Right lobe of liver (tissue), 6 donors: ENCODE measurements at places on chromosomes 11 and 22. TPM values are rescaled to one million over a fixed set of nuclear protein-coding genes. Genes with fewer than 3 reads are reported as not detected.

- DNase-seq = no peak
Measured at GRCh38 chr11:2974272-2974671, 17.9 kb downstream of the NAP1L4 start.

- DNase-seq = no peak
Measured at GRCh38 chr11:58485961-58486360, 21.9 kb downstream of the OR5B21 start.

DNA sequence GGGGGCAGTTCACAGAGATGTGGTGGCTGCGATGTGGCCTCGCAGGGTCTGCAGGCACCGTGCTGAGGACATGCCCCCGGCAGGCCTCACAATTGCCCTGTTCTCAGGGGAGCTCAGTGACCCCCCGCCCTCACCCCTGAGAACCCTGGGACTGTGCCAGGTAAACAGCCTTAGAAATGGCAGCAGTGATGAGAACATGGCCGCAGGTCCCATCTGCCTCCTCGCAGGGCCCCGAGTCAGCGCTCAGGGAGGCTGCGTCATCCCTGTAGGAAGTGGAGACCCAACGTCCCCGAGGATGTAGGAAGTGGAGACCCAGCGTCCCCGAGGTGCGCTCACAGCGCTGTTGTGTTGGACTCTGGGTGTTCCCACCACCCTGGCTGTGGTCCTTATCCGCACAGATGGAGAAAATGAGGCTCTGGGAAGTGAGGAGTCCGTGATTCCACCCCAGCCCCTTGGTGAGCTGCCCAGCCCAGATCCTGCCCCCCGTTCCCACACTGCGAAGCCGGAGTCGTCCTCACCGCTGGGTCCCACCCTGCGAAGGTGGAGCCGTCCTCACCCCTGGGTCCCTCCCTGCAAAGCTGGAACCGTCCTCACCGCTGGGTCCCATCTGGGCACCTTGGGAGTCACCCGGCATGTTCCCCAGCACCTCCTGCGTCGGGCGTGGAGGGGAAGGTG is 1086.8 kb downstream of the BRD1 start:
- DNase-seq = peak; percentile 31

DNA sequence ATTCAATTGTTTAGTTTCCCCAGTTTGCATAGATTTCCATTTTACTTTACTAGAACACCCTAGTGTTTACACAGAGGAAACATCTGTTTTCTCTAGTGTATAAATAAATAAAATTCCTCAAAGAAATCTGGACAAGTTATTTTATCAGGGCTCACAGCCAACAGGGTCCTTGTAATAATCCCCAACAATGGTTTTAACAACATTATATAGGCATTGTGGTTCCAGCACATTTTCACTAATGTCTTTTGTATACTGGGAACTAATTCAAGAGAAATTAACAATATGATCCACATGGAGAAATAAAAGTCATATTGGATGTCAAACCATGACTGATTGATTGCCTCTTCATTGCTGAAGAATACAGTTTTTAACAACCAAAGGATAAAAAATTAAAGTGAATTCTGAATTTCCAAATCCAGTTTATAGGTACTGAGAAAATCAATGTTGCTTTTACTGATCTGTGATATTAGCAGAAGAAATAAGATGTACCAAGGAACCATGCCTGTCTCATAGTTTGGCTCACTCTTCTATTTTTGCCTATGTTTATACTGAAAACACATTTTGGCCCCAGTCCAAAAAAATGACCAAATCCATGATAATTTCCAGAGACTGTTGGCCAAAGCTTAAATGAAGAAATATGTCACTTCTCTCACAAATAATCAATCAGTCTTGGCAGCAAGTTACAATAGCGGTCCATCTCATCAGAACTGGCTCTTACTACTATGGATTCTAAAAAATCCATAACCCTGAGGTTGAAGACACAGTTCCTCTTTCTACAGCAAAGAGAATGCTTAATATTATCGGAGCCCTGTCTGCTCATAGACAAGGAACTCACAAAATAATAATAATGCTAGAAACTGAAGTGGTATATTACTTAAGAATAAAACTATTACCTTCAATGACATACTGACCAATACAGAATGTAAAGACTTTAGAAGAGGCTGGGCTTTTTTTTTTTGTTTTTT is 1.4 kb upstream of the MS4A13 start:
- no peak for DNase-seq

DNA sequence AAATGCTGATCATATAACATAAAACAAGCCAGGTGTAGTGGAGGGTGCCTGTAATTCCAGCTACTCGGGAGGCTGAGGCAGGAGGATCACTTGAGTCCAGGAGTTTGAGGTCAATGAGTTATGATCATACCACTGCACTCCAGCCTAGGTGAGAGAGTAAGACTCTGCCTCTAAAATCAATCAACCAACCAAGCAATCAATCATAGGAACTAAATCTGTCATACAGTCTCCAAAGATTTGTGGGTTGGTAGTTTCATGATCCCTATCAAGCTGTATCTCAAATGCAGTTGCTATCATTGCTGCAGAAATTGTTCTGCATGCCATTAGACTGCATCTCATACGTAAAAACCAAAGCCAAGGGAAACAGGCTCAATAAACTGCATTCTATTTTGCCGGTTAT is 33.1 kb downstream of the NARS2 start:
- DNase-seq = no peak

GRCh38 chr11:22163394-22163797 is 29.5 kb upstream of the ANO5 start:
- no peak for DNase-seq

GRCh38 chr11:38721586-38722315 is 2123.7 kb upstream of the RAG2 start:
- DNase-seq = no peak

DNA sequence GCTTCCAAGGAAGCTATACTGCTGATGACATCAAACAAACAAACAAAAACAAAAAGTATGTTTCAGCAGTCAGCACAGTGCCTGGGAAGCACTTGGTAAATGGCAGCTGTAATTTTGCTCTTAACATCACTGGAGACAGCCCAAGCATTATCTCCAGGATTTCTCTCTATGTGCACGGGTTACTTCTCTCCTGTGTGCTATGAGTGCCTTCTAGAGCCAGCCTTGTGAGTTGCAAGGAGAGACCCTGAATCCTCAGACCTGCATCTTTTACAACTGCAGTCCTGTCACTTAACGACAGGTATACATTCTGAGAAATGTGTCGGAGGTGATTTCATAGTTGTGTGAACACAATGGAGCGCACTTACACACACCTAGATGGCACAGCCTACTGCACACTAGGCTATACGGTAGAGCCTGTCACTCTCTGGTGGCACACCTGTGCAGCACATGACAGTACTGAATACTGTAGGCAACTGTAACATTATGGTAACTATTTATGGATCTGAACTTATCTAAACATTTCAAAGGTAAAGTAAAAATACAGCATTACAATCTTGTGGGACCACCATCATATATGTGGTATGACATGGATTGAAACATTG is 662.5 kb upstream of the B3GAT1 start:
- no peak for DNase-seq

DNA sequence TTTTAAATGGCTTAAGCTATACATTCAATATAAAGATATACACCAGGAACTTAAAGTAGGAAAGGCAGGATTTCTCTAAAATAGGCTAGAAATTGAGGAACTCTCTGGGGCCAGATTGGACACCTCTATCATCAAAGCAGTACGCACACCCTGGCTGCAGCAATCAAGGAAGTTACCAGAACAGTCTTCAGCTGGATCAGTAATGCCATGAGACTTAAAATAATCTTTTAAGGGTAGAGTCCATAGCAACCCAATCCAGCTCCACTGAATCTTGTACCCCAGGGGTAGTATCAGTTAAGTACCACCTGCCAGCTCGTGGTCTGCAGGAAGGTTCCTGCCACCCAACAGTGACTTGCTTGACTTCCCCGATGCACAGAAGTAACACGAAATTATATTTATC is 3.0 kb downstream of the RDX start:
- DNase-seq = no peak

DNA sequence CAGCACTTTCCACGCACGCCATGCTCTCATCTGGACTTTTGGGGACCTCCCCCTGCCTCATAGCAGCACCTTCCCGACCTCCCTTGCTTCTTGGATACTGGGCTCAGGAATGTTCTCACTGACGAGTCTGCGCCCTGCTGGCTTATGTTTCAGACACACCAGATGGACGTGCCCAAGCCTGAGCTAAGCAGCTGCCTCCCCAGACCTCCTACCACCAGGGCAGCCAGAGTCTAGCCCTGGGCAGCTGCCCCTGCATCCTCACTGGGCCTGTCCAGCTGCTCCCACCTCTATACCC is 13.2 kb upstream of the RGL4 start:
- no peak for DNase-seq

- no peak for DNase-seq
Measured at GRCh38 chr11:14148653-14149273, 186.2 kb downstream of the SPON1 start.

DNA sequence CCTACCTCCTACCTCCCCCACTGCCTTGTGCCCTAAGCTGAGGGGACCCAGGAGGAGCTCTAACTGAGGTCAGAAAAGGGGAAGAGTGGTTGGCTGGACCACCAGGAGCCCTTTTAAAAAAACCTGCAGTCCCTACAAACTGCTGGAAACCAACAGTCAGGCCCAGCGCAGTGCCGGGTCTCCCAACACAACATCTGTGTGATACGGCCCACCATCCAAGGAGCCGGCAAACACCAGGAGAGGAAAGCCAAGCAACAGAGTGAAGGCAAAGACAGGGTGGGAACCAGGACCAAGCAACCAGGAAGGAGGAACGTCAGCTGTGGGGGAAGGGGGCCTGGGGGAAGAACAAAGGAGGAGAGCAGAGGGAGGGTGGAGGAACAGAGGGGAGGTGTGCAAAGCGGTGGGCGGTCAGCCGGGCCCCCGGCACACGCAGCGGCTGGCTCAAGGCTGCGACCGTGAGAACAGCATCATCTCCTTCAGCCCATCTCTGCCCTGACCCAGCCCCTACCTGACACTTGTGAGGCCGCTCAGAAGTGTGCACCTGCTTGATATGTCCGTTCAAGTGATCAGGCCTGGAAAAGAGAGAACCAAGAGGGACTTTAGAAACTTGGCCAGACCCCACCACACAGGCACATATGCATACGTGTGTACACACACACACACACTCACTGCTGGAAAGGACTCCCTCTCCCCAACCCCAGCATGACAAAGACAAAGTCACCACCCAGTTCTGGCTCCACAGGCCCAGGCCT is 3.6 kb downstream of the PATZ1 start:
- DNase-seq = no peak

GRCh38 chr11:79244241-79244772 is 196.5 kb downstream of the TENM4 start:
- no peak for DNase-seq

DNA sequence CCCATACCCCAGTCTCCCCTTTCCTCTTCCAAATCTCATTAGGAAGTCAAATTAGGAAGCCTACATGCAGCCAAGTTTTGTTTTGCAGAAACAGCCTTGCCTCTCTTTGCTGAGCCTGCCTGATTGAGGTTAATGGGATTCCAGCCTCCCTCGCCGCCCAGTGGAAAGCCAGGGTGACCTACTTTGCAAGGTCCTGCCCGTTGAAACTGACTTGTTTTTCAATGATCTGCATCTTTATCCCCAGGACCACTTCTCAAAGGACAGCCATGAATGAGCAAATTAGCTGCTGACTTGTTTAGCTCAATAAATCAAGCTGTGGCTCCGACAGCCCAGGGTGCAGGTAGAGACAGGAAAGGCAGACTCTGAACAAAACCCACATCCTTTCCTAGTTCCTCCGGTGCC is 110.4 kb downstream of the RRAS2 start:
- no peak for DNase-seq

GRCh38 chr11:34893416-34893815 is 22.8 kb downstream of the APIP start:
- DNase-seq = no peak

DNA sequence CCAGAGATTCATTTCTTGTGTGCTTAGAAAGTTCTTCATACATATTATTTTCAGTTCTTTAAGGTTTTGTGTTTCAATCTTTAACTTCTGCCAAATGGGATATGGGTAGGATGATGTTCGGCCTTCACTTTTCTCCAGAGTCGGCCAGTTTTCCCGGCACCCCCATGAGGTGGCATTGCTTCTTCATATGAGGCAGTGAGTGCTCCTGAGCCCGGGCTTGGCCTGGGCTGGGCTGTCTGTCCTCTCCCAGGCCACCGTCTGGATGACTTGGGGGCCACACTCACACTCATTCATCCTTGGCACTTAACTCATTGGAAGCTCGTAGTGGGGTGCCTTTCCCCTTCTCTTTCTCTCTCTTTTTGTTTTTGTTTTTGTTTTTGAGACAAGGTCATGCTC is 23.8 kb downstream of the FADS2 start:
- DNase-seq = no peak

- no peak for DNase-seq
Measured at GRCh38 chr22:46173152-46173551, 22.8 kb downstream of the PPARA start.

GRCh38 chr11:64766881-64767280 is 7.1 kb upstream of the PYGM start:
- DNase-seq = no peak

- no peak for DNase-seq
Measured at GRCh38 chr11:95254716-95255115, 23.7 kb upstream of the SESN3 start.

DNA sequence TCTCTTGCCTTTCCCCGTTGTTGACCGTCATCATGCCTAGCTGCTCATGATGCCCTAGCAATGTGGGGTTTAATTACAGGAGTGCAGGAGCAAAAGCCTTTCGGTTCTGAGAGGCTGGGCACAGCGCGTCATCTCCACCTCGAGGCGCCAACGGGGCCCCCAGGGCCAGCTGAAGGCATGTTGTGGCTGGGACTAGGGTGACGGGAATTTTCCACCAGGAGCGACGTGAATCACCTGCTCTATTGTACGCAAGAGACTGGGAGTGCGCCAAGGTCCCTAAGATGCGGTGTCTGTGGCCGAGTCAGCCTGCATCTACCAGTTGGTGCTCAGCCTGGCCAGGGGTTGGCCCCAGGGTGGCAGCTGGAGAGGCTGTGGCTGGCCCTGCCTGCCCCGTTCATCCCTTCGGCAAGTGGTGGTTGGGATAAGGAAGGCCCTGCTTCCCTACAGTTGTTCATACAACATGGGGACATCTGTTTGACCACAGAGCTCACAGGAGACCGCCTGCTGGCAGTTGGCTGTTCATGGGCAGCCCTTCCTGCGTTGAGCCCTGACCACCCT is 1175.6 kb downstream of the BRD1 start:
- no peak for DNase-seq

- DNase-seq = no peak
Measured at GRCh38 chr22:35609261-35609660, 7.9 kb downstream of the MB start.

The C11orf91 gene
- not detected for total RNA-seq

The TCN2 gene
- 12.9 TPM for total RNA-seq

The DDX6 gene
- 46.1 TPM for total RNA-seq

The BIRC3 gene
- total RNA-seq = 7.2 TPM

The SLC17A6 gene
- total RNA-seq = not detected

The TRIM49C gene
- not detected for total RNA-seq

The CBLIF gene
- not detected for total RNA-seq

The SCT gene
- not detected for total RNA-seq

The SLC22A6 gene
- total RNA-seq = not detected

The OR8B8 gene
- not detected for total RNA-seq

The CCDC73 gene
- total RNA-seq = 0.42 TPM

The GAS2 gene
- 34.8 TPM for total RNA-seq

The OR56B1 gene
- 0.12 TPM for total RNA-seq
